ENCODE measurements at places on chromosomes 11 and 22.

- no peak for DNase-seq
These were observed 1526.5 kb downstream of the LRRC4C start for GRCh38 chr11:39932966-39933365.

DNA sequence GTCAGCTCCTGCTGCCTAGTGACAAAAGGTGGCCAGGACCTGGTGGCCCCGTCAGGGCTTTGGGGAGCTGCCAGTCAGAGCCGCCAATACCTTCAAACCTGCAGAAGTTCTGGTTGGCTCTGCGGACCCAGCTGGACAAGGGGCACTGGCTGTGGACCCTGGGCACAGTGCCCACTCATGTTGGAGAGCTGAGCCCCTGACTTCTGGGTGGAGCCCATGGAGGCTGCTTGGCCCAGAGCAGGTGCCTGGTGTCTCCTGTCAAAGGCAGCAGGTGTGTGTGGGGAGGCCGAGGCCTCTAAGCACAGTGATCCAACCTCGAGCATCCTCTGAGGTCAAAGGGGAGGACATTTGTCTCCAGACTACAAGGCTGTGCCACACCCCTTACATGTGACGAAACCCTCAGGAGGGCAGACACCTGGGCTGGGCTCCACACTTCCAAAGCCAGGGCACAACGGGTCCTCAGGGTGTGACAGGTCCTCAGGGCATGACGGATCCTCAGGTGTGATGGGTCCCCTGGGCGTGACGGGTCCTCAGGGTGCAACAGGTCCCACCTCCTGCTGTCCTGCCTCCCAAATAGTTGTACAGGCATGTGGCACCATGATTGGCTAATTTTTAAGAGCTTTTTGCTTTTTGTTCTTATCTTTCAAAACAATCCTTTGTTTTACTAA lies 37.0 kb downstream of the MUC2 start:
- no peak for DNase-seq

- peak; percentile 45 for DNase-seq
These were observed 47.0 kb upstream of the TIMP3 start for GRCh38 chr22:32754413-32755041.

- DNase-seq: peak; percentile 59
These were observed 16.2 kb downstream of the PIWIL3 start for GRCh38 chr22:24758164-24758799.

GRCh38 chr22:44660051-44660830 lies 41.8 kb upstream of the PRR5 start:
- DNase-seq: no peak

- no peak for DNase-seq
These were observed 9.6 kb upstream of the RANBP1 start for GRCh38 chr22:20106205-20106848.

GRCh38 chr22:31612891-31613285 lies 49.1 kb downstream of the PISD start:
- no peak for DNase-seq

- no peak for DNase-seq
These were observed 17.4 kb downstream of the TP53AIP1 start for GRCh38 chr11:128925250-128925600.

DNA sequence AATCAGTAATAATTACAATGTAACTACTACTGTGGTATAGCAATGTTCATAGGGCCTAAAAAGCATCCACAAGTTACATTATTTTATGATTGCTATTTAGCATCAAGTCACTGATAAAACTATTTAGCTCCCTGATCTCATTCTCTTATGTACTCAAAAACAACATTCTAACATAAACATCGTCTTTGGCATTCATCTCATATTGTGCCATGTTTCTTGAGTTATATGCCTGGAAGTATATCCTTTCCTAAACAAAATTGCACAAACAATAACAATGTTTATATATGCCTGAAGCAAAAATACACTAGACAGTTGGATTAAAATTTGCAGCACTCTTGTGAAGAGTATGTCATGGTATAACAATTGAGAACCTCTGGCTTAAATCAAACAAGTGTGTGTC lies 34.1 kb downstream of the HORMAD2 start:
- DNase-seq: no peak

DNA sequence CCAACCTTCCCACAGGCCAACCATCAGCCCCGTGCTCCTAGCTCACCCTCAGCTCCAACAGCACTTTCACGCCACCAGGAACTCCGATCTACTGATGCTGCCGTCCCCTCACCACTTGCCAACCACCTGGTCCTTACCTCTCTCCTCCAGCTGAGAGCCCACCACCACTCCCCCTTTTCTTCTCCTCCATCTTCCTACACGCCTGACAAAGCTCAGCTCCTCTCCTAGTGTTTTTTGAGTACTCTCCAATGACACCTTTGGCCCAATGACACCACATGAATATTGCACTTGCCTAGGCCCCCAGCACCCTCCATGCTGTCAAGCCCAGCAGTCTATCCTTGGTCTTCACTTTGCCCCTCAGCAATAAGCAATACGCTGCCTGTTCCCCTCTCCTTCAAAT lies 30.7 kb downstream of the HIRA start:
- DNase-seq: no peak

GRCh38 chr22:32951807-32952153 lies 106.4 kb downstream of the SYN3 start:
- DNase-seq: no peak

- peak; percentile 45 for DNase-seq
These were observed 98.8 kb downstream of the SNX19 start for GRCh38 chr11:130817330-130817944.

DNA sequence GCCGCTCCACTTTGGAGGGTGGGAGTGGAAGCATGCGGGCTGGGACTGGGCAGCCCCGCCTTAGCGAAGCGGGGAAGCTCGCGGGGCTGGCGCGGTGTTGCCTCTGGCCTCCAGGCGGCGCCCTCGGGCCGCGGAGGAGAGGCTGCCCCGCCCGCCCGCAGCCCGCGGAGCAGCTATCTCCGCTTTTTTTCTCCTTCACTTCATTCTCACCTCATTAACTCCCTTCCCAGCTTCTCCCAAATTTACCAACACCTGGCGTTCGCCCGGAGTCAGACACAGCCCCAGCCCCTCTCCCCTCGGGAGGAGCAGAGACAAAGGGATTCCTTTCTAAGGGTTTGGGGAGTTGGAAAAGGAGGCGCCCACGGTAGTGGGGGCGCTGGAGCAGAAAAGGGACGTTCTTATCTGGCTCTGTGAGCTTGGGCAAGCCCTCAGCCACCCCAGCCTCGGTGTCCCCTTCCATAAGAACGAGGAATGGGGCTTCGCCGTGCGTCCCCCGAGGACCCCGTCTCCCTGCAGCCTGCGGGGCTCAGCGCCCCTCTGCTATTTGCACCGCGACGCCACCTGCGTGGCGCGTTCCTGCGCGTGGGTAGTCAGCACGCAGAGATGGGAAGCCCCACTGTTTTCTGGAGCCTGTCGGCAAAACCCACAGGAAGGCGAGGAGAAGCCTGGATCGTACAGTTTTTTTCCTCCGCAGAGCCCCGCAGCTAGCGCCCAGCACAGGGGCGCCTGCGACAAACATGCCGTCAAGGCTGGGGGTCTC lies 1.5 kb upstream of the WNT11 start:
- DNase-seq: peak; percentile 82

DNA sequence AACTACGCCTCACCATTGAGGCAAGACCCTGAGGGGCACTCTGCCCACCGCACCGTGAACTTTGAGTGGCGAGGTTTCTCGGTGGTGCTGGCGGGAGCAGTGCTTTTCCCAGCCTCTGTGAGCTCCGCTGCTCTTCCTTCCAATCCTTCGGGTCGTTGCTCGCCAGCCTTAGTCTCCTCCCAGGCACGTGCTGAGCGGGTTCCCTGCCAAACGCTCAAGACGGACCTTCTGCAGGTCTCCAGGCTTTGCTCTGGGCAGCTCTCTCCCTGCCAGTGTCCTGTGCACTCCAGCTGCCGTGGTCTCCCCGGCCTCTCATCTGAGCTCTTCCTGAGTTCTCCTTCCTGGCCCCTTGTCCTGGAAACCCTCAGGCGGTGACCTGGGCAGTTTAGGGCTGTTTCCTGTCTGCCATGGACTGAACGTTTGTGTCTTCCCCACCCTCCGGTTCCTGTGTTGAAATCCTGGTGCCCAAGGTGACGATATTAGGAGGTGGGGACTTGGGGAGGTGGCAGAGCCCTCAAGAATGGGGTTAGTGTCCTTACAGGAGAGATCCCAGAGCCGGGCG lies 11.2 kb upstream of the MUC6 start:
- no peak for DNase-seq

DNA sequence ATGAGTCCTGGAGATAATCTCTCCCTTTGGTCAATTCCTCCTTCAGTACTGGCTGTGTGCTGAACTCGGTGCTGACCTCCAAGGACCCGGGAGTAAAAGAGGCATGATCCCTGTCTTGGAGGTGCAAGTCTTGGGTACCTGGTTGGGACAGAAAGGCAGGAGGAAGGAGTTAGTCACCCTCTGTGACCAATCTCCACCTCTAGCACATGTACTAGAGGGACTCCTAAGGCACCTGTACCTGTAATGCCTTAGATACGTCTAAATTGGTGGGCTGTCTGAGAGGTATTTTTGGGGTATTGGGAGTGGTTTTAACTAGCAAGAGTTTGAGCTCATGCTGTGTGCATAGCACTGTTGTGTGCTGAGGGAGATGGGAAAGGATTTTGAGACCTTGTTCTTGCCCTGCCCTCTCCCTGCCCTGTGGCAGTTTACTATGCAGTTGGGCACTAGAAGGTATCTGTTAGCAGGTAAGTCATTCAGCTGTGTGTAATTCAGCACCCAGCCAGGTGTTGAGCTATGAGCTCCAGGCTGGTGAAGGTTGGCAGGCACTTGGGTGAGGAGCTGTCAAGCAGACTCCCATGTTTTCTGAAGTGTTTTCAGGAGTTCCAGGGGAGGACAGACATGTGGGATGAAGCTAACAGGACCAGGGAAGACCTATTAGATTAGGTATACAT lies 2.5 kb downstream of the PANX1 start:
- peak; percentile 77 for DNase-seq

DNA sequence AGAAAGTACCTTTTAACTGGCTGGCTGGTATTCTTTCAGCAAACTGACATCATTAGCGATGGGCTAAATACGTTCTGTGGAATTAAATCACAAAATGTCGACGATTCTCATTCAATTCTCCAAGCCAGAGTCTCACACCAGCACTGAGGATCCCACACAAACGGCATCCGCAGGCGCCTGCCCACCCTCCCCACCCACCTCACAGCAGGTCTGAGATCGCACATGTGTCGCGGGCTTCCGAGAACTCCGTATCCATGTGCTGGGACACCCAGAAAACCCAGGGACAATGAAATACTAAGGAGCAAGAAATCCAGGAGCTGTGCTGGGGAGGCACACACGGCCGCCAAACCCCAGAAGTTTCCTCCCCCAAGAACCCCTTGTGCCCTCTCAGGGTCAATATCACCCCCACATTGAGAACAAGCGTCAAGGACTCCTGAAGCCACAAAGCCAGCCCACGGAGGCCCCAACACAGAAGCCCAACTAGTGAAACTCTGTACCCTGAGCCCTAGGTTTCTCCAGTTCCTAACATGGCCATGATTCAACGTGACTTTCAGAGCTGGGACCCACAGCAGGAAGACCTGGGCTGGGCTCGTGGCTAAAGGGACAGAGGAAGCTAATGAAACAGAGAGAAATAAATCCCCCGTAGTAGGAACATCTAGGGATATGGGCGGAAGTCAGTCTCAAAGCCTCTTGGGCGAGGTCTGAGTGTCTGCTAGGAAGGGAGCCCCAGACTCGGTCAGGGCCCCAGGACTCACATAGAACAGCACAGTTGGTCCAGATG lies 8.0 kb downstream of the TOLLIP start:
- DNase-seq: no peak

- no peak for DNase-seq
These were observed 557.3 kb downstream of the MIAT start for GRCh38 chr22:27214691-27215090.

- DNase-seq: no peak
These were observed 1424.9 kb downstream of the TBC1D22A start for GRCh38 chr22:48187356-48187755.

- DNase-seq: no peak
These were observed 112.8 kb upstream of the CRYBB3 start for GRCh38 chr22:25086902-25087282.

GRCh38 chr22:46968359-46968740 lies 205.9 kb downstream of the TBC1D22A start:
- DNase-seq: no peak

DNA sequence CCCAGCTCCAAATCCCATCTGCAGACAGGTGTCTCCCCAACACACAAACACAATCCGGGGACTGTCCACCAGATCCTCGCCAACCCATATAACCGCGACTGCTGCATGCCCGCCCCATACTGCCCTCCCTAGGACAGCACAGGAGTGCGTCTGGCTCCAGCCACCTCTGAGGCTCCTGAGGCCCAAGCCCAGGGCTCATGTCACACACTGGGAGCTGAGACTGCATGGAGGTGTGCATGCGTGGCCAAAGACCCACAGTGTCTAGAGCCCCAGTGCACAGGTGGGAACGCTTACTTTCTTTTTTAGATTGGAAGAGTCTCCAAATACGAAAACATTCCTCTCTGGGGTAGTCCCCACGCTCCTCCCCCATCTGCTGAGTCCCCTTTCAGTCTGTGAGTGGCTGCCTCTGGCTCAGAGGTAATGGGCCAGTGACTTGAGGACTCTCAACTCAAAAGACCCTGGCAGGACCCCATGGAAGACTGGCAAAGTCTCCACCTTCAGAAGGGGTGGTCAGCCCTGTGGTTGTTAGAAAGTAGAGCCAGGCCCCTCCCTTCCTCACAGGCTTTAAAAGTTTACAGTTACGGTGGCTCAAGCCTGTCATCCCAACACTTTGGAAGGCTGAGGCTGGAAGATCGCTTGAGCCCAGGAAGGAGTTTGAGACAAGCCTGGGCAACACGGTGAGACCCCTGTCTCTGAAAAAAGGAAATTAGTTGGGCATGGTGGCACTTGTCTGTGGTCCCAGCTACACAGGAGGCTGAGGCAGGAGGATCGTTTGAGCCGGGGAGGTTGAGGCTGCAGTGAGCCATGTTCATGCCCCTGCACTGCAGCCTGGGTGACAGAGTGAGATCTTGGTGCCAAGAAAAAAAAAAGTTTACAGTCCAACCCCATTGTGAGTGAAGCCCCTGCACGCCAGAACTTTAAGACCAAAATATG lies 2.3 kb downstream of the CBX7 start:
- DNase-seq: no peak

GRCh38 chr11:9974375-9974774 lies 310.5 kb downstream of the SWAP70 start:
- no peak for DNase-seq

GRCh38 chr22:24088816-24089215 lies 77.7 kb downstream of the CABIN1 start:
- DNase-seq: no peak

DNA sequence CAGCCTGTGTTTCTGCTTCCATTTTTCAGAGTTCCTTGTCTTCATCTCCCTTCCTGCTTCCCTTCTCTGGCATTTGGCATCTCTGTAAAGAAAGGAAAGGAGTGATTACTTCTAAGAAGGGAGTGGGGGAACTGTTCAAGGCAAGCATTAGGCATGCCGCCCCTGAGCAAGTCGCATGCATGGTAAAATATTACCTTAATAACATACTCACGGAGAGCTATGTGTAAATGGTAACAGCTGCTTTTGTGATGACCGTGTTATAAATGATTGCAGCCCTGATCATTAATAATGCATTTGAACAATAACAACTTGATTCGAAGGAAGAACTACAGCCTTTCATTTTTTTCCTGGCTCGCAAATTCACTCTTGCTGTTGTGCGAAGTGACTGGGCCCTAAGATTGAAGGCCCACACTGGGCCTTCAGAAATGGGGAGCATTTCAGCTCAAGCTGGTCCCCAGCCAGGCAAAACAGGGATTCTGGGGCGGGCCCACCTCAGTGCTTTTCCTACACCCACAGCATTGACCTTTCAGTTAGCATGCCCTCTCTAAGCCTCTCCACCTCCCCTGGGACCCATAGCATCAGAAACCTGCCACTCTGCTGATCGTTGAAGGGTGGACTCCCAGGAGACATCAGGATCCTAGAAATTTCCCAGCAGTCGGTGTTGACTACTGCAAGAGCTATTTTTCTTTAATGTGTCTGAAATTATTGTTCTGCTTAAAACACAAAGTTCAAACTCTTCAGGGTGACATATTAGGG lies 263.0 kb upstream of the CADM1 start:
- no peak for DNase-seq

Data from epithelial cell of esophagus (primary cell).